ENCODE measurements at places on chromosomes 7 and 10.

GRCh38 chr10:84541289-84541637 lies 212.9 kb downstream of the CCSER2 start:
- DNase-seq = peak; percentile 17

DNA sequence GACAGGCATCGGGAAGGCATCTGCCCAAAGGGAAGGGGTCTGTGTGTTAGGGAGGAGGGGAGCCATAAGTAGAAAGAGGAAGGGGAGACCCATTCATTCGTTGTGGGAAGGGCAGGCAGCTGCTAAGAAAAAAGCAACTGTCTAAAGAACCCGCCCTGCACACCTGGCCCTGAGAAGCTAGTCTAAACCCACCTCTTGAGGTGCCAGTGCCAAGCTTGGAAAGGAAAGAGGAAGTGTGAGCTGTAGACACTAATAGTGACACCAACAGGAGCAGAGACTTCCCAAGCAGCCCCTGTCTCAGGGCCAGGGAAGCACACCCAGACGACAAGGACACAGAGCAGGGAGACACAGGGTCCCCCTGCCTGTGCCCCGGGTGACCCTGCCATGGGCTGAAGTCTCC lies 40.8 kb upstream of the PRSS58 start:
- DNase-seq = no peak

GRCh38 chr10:1963341-1963740 lies 226.0 kb upstream of the ADARB2 start:
- no peak for DNase-seq

DNA sequence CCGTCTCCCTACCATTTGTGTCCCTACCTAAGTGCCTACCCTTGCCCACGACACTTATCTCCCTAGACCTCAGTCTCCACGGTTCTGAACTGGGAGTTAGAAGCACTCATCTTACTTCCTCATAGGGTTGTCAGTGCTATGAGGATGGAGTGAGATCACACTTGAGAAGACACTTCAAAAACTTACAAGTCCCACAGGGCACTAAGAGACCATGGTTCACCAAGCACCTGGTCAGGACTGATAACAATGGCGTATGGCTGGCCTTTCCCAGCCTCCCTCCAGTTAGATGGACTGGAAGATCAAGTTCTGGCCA lies 43.2 kb downstream of the KCNMA1 start:
- DNase-seq = no peak

- DNase-seq = no peak
Observed at GRCh38 chr7:15567036-15567435, 5.2 kb upstream of the AGMO start.

DNA sequence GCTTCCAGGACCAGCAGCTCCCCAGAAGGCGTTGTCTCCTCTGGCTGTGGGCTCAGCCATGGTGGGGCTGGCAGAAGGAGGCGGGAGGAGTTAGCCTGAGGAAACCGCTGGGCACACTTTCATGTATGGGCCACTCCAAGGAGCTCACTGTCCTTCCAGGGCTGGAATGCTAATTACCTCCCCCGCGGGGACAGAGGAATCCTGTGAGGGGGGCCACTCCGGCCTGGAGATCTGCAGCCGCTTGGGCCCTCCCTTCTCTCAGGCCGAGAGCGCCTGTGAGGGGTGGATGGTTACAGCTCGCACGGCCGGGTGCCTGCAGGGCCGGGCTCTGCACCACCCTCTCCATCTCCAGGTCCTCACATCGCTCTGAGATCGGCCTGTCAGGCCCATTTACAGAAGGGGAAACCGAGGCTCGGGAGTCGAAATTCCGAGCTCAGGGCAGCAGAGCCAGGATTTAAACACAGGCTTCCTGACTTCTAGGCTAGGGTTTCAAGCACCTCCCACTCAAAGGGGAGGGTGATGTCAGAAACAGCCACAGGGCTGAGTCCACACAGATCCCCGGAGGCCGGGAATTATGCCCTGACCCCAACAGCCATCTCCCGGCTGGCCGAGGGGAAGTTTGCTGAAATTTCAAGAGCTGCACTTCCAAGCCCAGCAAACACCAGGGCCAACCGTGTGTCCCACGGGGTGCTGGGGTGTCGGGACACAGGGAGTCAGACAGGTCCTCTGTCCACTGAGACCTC lies 59.1 kb downstream of the PDGFA start:
- peak; percentile 64 for DNase-seq

DNA sequence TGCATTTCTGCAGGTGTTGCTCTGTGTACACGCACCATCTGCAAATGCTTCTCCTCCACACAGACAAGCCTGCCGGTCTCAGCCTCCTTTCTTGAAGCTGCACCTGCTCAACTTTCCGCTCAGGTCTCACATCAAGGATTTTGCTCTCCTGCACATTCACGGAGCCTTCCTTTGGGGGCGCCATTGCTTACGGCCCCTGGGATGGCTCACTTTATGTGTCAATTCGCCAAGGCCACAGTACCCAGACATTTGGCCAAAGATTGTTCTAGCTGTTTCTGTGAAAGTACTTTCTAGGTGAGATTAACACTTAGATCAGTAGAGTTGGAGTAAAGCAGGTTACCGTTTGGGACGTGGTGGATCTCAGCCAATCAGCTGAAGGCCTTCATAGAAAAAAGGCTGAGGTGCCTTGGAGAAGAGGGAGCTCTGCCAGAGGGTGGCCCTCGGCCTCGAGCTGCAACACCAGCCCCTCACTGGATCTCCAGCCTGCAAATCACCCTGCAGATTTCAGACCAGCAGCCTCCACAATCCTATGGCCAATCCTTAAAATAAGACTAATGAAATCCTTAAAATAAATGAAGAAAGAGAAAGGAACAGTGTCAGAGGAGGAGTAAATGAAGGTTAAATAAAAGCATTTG lies 39.9 kb upstream of the PPP2R2D start:
- DNase-seq = no peak

DNA sequence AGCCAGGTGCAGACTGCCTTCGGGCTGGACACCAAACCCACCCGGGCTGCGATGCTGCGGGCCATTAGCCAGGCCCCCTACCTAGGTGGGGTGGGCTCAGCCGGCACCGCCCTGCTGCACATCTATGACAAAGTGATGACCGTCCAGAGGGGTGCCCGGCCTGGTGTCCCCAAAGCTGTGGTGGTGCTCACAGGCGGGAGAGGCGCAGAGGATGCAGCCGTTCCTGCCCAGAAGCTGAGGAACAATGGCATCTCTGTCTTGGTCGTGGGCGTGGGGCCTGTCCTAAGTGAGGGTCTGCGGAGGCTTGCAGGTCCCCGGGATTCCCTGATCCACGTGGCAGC lies 50.0 kb downstream of the VWA2 start:
- DNase-seq = no peak

DNA sequence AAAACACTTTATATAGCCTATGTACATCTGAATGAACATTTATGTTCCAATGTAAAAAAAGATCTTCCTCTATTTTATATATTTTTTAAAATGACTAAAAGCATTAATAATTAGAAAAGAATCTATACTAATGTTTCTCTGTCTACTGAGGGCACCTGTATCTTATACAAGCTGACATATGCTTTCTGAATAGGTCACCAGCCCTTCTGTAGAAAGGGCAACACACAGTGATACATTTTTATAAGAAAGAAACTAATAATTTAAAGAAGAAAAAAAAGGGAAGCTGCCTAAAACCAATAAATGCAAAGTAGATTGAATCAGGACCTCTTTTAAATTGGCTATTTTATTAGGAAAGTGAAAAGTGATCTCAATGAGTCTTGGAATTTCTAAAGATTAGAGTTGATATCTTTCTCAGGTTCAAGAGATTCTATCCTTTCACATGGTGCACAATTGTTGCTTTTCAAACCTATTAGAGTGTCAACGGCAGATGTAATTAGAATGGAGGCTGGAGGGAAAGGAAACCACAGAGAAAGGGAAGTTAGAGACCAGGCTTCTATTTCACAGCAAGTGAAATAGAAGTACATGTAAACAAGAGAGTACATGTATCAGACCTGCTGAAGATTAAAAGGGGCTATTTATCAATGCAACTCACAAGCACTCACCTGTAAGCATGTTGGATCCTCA lies 6.3 kb downstream of the MTPN start:
- DNase-seq = no peak

- no peak for DNase-seq
Observed at GRCh38 chr10:35140126-35140525, 13.5 kb downstream of the CREM start.

GRCh38 chr10:70917635-70918034 lies 29.3 kb upstream of the PCBD1 start:
- DNase-seq = no peak

GRCh38 chr10:63901881-63902280 lies 380.7 kb downstream of the REEP3 start:
- peak; percentile 3 for DNase-seq

DNA sequence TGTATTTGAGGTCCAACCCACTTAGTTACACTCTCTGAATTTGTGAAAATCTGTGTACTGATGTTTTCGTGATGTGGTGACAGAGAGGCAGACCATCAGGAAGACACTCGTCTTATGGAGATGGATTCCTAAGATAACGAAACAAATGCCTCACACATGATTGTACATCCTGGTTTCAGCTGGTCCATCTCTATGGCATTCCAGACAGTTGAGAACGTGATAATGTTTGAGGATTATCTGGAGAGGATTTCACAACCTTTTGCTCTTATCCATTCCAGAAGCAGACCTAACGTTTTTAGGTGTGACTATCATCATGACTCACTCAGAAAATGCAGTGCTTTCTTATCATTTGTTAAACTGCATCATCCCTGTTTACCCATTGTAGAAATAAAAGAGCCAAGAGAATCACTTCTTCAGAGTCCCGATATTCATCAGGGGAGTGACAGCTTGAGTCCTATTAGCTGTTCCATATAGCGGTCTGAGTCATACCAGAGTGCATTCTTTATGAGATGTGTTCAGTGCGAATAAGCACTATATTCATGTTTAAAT lies 74.5 kb downstream of the BMPER start:
- DNase-seq = peak; percentile 99

DNA sequence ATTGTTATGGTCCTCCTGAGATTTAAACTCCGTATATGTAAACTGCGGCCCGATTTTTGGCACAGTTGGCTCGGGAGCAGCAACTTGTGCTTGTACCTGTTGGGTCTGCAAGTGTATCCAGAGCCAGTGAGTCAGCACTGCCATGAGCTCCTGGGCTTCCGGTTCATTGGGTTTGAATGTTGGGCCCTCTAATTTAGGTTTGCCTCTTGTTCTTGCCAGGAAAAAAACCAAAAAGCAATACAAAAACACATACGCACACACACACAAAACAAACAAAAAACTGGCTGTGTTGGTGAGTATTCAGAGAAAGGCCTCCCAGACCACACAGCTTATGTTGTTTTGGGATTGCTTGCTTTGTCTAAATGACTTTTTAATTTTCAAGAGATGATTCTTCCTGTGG lies 26.3 kb downstream of the SND1 start:
- DNase-seq = peak; percentile 8

DNA sequence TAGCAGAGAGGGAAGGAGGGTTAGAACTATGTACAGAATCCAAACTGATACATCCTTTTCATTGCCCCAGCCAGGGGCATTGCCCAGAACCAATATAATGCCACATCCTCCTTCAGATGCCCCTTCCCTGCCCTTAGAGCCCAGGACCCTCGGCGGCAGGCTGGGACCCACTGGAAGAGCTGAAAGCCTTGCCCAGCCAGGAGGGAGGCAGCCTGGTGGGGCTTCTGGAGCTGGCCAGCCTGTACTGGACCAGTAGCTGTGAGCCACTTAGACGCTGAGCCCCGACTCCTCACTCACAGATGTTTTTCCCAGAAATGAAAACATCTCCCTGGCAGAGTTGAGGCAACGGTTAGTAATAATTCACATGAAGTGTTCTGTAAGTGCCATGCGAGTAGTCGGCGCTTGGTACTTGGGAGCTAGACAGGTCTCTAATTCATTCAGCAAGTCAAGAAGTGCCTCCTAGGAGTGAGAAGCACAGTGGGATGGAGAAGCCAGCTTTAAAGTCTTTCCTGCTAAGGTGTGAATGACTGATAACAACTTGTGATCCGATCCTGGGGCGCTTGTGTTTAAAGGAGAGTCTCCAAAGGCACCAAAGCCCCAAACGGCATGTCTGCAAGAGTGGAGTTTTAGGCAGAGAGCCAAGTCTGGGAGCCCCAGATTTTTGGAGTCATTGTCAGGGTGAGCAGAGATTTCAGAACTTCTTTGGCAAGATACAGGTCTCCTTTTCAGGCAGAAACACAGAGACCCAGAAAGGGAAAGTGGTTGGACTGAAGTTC lies 9.8 kb downstream of the VSIR start:
- DNase-seq = no peak

GRCh38 chr10:88207121-88207546 lies 343.7 kb downstream of the PTEN start:
- no peak for DNase-seq

- DNase-seq = peak; percentile 6
Observed at GRCh38 chr10:6493521-6494441, 86.3 kb downstream of the PRKCQ start.

GRCh38 chr7:15667991-15668390 lies 18.5 kb downstream of the MEOX2 start:
- no peak for DNase-seq

GRCh38 chr7:24980534-24981170 lies 674 bp upstream of the OSBPL3 start:
- peak; percentile 47 for DNase-seq

DNA sequence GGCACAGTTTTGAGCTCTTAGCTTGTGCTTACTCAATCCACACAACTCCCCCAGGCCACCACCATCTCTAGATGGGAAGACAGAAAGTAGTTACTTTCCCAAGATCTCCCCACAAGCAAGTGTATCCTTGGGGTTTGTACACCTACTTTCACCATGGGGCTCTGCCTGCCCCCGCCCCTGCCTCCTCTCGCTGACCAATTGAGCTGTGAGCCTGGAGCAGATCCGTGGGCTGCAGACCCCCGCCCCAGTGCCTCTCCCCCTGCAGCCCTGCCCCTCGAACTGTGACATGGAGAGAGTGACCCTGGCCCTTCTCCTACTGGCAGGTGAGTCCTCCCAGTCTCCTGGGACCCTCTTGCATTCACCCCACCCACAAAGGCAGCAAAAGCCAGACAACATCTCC lies 2.0 kb downstream of the FXYD4 start:
- DNase-seq = no peak

- DNase-seq = no peak
Observed at GRCh38 chr7:147903536-147904218, 686.9 kb upstream of the C7orf33 start.

DNA sequence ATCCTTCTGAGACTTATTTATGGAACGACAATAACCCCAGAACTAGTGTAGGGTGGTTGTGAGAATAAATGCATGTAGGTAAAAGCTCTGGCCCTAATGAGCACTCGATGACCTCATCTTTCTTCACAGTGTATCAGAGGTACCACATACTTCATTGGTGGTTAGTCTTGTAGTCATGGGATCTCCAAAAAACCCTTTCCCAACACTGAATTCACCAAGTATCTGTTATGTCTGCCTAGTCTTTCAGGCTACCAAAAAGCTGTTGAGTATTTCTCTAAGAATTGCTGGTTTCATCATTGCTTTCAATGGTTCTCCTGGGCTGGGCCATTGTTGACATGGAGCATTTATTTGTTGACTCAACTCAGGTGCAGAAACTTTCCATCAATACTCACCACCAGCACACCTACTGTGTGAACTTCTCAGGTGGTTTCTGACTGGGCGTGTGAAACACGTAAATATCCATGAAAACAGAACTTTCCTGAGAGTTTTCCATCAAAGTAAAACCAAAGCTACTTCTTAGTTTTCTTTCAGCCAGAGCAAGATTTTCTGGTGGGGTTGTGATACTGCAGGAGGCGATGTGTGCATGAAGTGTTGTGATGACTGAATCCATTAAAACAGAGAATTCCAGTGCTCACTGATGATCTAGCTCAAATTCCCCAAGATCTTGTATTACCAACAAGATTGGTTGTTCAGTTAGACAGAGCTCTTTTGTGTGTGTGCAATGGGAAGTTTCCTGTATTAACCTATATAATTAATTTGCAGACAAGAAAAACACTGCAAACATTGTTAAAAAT lies 51.4 kb upstream of the SLC35B4 start:
- DNase-seq = no peak

Measured in EL (cell line).